ENCODE measurements at places on chromosomes 11 and 22.
A peak's percentile ranks its signal among the peaks of the same experiment; 100 is the strongest.

DNA sequence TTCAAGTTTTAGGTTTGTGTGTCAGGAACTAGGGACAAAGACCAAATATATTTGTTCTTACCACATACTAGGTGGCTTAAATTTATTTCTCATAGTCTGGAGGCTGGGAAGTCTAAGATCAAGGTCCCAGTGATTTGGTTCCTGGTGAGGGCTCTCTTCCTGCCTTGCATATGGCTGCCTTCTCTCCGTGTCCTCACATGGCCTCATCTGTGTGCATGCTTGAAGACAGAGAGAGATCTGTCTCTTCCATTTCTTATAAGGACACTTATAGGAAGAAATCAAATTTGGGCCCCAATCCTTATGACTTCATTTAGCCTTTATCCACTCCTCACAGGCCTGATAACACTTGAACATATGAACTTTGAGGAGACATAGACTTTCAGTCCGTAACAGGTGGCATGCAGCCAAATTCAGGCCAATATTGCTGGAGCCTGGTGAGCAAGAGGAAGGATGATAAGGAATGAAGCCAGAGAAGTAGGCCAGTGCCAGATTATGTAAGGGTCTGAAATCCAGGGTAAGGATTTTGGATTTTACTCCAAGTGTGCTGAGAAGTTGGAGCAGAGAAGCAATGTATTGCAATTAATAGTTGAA lies 35.1 kb downstream of the TTC17 start:
- no peak for DNase-seq

DNA sequence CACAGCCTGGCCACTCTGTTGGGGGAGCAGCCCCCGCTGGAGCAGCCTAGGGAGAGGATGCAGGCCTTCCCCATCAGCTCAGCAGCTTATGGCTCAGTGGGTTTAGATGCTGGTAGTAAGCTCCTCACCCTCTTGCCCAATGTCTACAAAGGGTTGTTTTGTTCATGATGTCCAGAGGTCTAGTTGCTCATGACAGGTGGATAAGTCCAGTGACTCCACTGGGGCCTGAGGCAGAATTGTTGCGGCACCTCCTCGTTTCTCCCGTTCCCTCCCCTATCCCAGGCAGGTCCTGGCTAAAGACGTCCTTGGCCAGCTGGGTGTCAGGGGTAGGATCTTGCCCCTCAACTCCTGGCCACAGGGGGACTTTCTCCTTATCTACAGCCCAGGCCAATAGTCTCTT lies 233.5 kb upstream of the B3GAT1 start:
- no peak for DNase-seq

GRCh38 chr22:49751318-49751965 lies 76.2 kb downstream of the BRD1 start:
- DNase-seq = no peak

DNA sequence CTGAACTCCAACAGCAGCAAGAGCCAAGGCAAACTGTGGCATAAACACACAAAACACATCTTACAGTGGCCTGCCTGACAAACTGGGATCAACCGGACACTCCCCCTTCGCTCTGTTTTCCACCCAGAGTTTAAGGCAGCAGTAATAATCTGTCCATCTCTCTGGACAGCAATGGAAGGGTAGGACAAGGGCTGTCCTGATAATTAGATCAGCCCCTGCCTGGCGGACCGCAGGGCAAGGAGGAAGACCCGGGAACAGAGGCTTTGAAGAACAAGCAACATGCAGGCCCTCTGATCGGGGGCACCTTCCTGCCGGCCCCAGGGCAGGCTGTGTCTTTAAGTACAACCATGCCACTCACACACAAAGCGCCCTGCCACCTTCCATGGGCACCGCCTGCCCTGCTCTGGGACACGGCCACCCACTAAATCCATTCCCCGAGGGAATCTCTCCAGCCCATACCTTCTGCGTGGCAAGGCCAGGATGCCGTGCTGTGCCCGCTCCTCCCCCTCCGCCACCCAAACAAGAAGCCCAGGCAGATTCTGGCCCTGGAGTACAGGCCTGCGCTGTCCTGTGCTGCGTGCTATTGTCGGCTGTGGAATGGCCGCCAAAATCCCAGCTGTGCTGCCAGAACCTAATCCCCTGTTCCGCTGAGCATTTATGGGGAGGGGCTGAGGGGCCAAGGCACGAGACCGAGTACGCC lies 38.8 kb downstream of the NUMA1 start:
- DNase-seq = peak; percentile 54

DNA sequence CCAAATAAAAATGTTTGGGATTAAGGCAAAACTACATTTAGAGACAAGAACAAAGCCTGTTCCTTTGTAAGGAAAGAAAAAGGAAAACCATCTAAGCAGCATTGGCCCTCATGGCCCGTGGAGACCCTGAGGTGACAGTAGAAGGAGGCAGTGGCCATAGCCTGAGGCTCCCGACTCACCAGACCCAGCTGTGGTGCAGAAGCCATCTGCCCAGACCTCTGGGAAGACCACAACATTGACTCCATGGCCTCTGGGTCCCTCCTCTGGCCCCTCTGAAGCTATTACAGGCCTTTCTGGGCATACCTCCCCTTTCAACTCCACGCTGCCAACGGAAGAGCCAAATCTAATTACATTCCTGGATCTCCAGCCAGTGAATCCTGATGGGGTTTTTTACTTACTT lies 6.4 kb downstream of the PRAME start:
- no peak for DNase-seq

- DNase-seq = no peak
Observed at GRCh38 chr11:79414644-79415317, 26.0 kb downstream of the TENM4 start.

DNA sequence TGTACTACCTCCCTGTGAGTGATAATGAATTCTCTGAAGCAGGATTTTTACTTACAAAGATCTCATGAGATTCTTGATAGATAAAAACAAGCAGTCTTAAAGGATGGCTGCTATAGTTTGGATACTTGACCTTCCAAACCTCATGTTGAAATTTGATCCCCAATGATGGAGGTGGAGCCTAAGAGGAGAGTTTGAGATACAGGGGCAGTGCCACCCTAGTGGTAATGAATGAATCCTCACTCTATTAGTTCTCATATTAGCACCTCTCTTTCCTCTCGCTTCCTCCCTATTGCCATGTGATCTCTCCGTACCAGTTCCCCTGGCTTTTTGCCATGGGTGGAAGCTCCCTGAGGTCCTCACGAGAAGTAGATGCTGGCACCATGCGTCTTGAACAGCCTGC lies 37.9 kb upstream of the OR8B8 start:
- DNase-seq = no peak

DNA sequence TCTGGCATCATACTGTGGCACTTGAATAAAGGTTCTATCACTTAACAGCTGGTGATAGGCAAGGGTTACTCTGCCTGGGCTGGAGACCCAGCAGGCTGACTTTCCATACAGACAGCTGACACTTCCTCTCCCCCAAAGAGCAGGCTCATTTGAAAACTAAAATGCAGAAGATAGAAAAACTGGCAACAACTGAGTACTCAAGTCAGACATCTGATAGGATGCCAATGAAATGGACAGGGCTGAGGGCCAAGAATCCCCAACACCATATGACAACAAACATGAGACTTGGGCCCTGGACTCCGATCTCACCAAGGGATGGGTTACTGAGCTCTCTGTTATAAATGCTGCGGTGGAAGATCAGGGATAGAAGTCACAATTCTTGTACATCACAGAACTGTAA lies 237.2 kb downstream of the LRRC4C start:
- no peak for DNase-seq

GRCh38 chr11:102653744-102654291 lies 28.7 kb upstream of the MMP20 start:
- no peak for DNase-seq

DNA sequence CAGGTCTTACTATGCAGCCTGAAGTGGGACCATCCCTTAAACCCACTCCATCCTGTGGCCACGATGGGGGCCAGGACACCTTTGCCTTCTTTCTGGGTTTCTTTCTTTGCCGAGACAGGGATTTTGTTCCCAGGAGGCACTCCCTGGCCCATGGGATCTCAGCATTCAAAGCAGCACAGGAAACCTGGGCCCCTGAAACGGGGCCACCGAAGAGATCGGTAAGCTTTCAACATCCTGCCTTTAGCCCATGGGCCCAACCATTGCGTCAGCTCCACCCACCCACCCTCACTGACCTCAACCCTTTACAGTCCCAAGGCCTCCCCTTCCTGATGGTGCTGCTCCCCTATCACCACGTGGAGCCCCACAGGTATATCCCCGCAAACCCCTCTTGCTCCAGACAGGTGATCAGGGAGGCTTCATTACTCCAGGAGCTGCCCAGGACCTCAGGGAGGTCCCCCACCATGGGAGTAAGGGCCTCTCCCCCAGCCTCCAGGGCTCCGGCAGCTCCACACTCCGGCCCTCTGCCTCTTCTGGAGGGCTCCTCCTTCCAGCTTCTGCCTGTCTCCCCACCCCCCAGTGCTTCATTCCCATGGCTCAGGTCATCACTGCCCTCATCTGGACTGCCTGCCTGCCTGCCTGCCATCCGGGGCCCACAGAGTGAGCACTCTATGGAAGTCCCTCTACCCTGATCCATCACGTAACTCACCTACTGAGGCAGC lies 42.0 kb upstream of the TUB start:
- no peak for DNase-seq

GRCh38 chr11:110855191-110855590 lies 143.0 kb upstream of the ARHGAP20 start:
- no peak for DNase-seq

- DNase-seq = no peak
Observed at GRCh38 chr22:48780597-48781277, 1046.9 kb downstream of the BRD1 start.

- DNase-seq = no peak
Observed at GRCh38 chr11:9761441-9761945, 97.6 kb downstream of the SWAP70 start.

DNA sequence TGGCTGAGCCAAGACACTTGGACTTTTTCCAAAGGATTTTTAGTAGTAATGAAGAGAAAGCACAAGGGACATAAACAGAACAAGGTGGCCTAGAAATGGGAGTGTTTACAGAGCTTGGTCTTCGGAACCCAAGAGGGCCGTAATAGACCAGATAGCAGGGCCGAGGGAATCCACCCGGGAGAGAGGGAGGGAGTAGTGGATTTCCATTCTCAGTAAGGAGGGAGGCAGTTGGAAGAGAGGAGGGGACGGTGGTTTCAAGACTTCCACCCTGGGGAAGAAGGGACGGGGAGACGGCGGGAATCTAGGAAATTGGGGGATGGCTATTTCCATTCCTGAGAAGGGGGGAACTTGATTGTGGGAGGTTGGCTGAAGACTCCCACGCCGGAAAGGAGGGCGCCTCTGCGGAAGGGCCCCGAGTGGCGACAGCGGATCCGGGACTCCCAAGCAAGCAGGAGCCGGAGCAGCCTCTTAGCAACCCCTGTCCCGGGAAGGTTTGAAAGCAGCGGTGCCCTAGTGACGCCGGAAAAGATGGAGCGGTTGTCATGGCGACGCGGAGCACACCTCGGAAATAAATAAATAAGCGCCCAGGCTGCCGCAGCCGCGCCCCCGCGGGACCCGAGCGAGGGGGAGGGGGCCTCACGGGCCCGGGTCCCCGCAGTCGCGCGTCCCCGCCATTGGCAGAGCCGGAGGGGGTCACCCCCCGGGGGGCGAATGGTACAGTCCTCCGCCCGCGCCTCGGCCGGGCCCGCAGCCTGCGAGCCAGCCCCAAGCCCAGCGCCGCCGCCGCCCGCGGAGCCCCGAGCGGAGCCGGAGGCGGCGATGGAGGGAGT lies 31.6 kb downstream of the EIF3F start:
- peak; percentile 34 for DNase-seq

DNA sequence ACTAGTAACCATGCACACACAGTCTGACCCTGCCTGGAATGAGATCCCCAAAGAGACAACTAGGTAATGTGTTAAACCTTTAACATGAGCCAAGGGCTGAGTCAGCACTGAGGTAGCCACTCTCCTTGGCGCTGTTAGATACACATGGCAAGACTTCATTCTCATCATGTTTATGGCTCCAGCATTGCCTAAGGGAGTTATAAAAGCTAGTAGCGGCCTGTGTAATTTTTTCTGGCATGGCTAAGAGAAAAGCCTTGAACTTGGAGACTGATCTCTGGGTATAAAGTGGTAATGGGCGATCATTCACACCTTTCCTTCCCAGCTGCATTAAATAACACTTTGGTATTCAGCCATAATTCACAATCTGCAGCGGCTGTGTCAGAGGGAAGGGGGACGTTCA lies 779.7 kb upstream of the LRRC4C start:
- DNase-seq = no peak

DNA sequence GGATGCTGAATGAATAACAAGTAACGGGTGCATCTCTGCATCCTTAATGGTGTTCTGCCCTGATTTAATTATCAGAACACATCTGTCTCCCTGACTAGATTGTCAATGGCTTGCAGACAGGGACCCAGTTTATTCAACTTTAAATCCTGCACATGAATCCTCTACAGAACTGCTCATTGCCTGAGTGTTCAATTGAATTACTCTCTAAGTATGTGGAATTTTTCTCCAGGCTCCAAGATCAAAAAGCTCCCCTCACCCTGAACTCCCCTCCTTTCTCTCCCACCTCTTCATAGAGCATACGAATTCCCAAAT lies 11.8 kb downstream of the MB start:
- no peak for DNase-seq

- peak; percentile 43 for DNase-seq
Observed at GRCh38 chr11:44564166-44564565, 1.3 kb upstream of the CD82 start.

DNA sequence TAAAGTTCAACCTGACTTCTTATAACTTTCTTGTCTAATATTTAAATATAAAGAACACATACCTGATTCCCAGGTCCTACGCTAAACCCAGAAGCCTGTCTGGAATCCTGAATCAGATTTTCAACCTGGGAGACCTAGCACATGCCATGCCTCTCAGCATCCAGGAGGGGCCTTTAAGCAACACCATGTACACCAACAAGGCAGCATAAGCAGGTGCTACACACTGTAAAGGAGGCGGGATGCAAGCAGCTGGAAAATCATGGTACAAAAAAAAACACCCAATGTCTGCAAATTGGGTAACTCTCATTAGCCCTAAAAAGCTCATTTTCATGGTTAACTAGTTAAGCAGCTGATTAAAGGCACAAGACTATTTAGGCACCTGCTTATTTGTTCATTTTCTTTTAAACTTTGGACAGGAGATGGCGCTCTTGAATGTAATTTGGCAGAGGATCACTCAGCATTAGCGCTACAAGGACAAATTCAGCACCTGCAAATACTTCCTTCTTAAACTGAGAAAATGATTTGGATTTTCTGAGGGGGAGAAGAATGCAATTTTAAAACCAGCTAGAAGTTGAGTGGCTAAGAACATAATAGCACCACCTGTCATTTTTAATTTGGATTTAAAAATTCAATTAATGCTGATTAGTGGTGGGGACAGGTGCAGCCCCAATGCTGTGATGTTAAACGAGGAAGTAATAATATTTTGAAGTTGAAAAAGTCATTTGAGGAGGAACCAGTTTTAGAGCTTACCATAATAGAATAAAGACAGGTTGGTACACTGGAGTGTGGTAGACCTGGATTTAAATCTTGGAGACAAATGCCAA lies 104.0 kb downstream of the FAR1 start:
- DNase-seq = peak; percentile 74

GRCh38 chr11:17230867-17231851 lies 23.4 kb upstream of the PIK3C2A start:
- no peak for DNase-seq

GRCh38 chr11:71962428-71963038 lies 33.7 kb downstream of the RNF121 start:
- no peak for DNase-seq
